Pons (tissue), 1 donor: ENCODE measurements at places on chromosomes 2 and 18.

DNA sequence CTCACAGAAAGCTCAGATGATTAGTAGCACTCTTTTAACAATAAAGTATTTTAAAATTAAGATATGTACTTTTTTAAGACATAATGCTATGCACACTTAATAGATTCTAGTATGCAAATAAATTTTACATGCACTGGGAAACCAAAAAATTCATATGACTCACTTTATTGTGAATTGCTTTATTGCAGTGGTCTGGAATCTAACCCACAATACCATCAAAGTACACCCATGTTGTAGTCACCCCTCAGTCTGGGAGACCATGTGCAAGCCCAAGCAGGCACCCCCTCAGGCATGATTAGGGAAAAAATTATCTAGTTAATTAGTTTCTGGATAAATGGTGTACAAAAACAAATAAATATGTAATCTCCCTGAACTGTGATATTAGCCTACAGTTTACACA lies 649.0 kb upstream of the HS6ST1 start:
- DNase-seq, result no peak

DNA sequence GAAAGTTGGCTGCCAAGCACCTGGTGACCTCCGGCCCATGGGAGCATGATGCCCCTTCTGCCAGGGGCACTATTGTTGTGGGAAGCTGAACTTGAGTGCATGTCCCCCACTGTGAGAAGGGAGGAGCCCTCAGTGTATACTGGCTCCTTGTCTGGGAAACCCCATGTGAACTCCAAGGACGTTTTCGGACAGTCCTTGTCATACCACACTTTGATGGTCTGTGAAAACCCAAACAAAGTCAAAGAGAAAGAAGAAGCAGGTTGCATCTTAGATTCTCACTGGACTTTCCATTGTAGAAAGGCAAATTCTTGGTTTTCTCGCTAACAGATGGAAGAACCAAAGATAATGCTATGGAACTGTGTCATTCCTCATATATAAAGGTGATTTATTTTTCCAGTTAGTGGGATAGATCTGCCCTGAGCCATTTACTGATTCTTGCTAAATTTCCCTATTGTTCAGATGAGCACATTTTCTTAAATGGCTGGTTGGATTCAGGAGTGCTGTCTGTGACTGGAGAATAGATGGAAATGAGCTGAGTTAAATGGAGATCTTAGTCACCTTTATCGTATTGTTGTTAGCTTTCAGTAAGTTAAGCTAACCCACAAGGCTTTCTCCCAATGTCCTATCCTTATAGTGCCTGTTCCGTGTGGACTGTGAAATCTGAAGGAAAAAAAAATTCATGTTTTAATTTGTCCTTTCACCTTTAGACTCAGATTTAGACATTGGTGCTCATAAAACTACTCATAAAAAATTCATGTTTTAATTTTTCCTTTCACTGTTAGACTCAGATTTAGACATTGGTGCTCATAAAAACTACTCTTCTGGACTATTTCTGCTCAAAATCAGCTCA lies 166.6 kb downstream of the ACTR3 start:
- no peak for DNase-seq

DNA sequence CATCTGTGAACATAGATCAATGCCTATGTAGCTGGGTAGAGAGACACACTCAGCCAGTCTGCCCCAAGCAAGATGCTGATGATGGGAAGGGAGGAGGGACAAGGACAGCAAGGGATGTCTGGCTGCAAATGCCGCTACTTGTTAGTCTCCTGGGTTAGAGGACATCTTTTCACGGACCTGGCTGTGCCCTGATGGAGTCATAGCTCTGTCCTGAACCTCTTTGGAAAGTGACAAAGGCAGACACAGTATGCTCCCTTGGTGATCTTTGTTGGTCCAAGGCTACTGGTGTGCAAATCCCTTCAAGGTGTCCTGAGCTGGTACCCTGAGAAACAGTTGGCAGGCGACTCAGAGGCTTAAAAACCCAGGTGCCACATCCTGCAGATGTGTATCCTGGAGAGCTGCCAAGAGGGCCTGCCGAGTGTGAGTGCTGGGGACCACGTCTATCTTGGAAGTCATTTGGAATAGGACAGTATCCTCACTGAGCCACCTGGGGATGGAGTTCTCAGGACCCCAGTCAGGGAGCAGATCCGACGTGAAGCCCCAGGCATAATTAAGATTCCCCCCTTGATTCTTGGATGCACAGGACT lies 10.8 kb downstream of the FOSL2 start:
- DNase-seq, result no peak

DNA sequence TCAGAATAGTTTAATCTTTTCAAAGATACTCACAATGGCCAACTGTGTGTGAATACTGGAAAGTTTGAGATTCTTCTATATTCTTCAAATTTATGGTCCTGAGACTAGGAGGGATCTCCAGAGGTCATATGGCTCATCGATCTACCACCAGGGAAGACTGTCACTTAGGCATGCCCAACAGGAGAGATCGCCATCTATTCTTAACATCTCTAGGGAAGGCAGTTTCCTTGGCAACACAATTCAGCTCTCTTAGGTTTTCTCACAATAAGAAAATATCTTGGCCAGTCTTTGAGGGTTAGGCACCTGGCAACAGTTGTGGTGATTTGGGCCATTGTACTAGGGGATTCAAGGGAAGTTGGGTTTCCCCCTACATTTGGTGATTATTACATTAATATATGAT lies 107.2 kb downstream of the GALNT3 start:
- no peak for DNase-seq

DNA sequence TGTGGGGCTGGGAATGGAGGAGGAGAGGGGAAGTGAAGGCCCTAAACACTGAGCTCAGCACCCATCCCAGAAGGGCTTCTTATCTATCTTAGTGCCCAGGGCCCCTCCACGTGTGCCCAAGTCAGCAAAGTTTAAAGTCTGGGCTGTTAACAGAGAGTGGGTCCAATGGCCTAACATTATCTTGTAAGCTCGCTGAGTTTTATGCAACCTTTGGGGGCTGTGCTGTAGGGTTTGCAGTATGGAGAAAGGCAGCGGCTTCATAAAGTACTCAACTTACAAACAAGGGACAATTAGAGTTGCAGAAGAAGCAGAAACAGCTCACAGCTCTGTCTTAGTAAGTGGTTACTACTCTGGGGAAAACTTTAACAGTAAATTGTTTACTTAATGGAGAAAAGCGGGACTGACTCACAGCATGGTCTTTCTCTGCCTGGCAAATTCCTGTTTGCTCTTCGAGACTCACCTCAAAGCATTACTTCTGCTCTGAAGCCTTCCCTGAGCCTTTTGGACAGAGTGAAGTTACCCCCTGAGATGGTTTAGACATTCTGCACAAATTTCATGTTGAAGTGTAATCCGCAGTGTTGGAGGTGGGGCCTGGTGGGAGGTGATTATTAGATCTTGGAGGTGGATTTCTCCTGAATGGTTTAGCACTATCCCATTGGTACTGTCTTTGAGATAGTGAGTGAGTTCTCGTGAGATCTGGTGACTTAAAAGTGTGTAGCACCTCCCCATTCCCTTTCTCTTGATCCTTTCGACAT lies 9.0 kb downstream of the ENOSF1 start:
- no peak for DNase-seq

DNA sequence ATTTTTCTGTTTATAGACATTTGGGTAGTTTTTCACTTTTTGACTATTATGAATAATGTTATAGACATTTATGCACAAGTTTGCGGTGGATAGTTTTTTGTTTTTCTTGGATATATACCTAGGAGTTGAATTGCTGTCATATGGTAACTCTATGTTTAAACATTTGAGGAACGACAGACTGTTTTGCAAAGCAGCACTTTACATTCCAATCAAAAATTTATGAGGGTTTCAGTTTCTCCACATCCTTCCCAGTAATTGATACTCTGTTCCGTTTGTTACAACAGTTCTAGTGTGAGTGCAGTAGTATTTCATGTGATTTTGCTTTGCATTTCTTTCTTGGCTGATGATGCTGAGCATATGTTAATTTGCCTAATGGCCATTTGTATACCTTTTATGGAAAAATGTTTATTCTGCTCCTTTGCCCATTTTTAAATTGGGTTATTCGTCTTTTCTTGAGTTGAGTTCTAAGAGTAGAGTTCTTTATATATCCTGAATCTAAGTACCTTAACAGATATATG lies 617.3 kb upstream of the LRATD1 start:
- no peak for DNase-seq

DNA sequence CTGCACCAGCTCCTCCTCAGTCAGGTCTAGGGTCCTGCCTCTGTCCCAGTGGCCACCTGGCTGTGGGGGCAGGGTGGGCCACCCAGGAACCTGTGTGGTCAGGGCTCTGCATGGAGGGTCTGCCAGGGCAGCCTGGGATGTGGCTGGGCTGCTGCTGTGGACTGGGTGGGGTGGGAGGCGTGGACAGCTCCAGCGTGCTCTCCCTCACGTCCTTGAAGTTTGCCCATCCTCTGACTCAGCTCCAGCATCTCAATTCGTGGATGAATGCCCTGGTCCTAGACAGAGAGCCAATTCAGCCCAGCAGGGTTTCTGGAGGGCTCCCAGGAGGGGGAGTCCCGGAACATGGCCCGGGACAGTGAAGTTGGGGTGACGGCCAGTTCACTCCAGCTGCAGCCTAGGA lies 64.3 kb upstream of the EPAS1 start:
- peak; percentile 38 for DNase-seq

DNA sequence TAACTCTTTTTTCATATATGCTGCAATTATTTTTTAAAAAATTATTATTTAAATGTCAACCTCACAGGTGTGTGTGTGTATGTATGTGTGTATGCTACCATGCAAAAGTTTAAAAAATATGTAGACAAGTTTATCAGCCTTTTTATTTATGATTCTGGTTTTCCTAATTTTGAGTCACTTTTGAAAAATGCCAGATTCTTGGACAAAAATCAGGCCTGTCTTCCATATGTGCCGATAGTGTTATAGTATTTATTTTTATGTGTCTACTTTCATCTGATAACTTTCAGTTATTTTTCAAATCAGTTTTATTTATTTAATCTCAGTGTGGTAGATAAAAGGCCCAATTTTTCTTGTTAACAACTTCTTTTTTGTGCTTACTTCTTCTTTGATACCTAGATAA lies 176.2 kb downstream of the RDH14 start:
- no peak for DNase-seq

- no peak for DNase-seq
Measured at GRCh38 chr2:60936757-60937156, 55.4 kb downstream of the REL start.

GRCh38 chr2:9738535-9739496 lies 104.5 kb upstream of the TAF1B start:
- no peak for DNase-seq

DNA sequence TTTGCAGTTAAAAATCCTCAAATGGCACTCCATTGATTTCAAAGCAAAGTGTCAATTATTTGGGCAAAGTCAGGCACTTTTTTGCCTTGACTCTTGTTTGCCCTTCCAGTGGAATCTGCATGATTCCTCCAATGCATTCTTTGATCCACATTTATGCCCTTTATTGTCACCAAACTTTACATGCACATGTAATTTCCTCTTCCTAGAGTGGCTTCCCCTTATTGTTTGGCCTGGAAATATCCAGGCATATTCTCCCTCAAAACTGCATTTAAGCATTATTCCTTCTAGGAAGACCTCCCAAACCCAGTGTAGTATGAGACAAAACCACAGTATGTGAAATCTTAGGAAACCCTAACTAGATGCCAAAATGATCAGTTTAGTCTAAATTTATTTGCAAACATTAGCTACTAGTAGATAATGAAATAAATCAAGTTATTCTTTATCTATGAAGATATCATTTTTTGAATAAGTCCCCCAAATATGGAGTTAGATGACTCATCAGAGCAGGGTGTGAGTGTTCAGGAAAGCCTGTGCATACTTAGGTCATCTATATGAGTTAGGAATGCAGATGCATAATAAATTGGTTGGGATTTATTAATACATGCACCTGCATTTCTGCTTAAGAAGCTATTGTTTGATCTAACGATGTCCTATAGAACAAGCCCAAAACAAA lies 433.3 kb upstream of the TCF4 start:
- no peak for DNase-seq

GRCh38 chr18:49976795-49977560 lies 163.6 kb upstream of the ACAA2 start:
- peak; percentile 19 for DNase-seq

DNA sequence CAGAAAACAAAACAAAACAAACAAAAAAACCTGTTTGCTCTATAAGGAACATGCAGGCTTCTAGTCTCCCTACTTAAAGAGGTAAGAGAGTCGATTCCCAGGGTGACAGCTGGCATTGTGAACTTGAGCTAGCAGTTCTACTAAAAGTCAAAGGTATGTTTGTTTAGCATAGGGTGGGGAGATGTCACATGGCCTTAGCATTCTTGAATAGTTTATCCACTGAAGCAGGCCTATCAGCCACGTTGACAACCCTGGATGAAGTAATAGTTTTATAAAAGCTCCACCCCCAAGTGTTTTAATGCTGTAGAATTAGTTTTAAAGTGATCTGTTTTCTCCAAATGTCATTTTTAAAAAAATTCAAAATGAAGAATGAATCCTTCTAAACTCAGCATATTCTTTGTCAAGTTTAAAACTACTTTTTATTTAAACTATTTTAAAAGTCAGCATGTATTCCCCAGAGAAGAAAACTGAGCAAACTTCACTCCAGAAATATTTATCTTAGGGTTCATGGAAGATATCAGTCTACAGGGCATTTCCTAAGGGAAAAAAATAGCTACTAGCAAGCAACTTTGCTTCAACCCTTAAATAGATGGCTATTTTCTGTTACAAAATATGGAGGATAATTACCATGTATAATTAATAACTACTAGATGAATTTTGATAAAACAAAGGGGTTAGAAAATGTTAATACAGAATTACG lies 1.7 kb downstream of the MYOM1 start:
- DNase-seq, result no peak

DNA sequence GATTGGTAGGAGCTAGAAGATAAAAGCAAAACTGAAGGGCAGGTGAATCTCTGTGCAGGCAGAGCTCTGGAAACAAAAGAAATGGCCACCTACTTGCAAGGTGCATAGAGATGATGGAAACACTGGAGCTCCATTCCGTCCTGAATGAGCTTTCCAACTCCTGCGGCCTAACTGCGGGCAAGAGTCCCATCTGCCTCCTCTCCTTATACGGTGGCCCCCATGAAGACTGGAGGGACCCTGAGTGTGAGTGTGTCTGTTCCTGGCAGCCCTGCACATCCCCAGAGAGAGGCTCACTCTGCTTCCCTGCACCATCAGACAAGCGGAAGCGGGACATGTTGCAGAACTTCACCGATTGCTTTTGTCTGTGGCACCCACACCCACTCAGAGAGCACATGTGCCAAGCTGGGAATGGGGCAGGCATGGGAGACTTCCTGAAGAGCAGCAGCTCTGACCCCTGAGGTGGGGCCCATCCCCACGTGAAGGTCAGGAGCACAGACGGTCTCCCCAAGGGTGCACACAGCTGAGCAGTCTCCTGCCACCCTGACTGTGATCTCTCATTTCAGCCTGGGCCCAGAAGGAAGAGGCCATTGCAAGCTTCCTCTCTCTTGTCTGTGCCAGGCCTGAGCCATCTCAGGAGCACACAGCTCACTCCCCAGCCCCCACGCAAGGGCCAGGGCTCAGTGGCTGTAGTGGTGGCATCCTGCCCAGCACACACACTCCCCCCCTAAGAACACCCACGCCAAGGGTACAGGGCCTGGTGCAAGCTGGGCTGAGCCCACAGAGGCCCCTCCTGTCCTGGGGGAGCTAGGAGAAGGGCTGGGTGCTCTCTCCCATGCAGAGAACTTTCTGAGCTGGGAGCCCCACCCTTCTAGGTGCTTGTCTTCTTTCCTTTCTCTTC lies 75.3 kb downstream of the STPG4 start:
- DNase-seq, result no peak

- no peak for DNase-seq
Measured at GRCh38 chr2:239202343-239202742, 198.5 kb downstream of the HDAC4 start.
